M059J (cell line): ENCODE measurements at places on chromosomes 4 and X. TPM values are rescaled to one million over a fixed set of nuclear protein-coding genes. Genes with fewer than 3 reads are reported as not detected.
A peak's percentile ranks its signal among the peaks of the same experiment; 100 is the strongest.

DNA sequence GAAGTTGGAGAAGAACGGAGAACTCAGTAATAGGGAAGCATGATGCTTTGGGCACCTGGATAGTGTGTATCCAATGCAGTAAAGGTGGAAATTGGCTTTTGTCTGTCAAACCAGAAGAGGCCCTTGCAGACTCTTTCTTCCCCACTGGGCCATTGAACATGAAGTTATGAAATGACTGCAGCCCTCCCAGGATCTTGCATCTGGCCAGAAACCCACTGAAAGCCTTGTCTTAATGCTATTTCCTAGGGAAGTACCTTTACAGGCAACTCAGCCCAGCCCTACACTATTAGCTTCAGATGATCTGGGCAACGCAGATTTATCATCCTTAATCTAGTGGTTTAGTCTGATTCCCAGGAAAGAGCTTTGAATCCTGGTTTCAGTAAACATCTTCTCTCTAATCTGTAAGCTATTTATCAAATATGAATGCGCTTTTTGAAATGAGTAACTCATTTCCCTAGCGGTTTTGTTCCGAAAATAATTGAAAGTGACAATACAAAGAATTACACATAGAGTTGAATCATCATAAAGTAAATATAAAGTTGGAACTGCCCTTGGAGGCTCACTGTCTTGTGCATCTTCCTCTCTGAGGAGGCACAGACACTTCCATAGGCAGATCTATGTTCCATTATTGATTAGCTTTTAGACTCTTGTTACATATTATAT, 464.1 kb downstream of the IDS start:
- DNase-seq = no peak

- no peak for DNase-seq
Measured at GRCh38 chrX:48514126-48514806, 5.5 kb downstream of the PORCN start.

DNA sequence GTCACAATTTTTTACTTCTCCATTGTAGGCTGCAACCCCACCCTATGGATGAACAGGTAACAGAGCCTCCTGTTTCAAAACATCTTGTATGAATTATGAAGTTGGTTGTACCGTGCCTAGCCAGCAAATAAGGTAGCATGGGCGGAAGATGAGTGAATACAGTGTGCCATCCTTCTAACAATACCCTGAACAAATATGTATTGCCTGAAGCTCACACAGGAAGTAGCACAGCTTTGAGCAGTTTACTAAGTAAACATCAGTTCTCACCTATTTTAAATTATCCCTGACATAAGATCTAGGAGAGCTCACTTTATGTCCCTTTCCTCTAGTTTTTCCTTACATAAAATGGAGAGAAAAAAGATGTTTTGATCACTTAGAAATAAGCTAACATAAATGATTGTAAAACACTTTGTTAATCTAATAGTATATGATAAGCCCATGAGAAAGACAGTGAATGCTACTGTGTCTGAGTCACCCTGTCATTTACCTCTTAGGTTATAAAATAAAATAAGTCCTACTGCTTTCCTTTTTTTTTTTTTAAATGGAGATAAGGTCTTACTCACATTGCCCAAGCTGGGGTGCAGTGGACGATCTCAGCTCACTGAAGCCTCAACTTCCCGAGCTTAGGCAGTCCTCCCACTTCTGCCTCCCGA, 36.6 kb downstream of the GRSF1 start:
- DNase-seq = peak; percentile 3

Gene SMR3B
- total RNA-seq = not detected in 2 replicates

Gene HPGD
- 2.6 and 3.7 TPM in 2 replicates for total RNA-seq

Gene CXorf58
- 0.39 TPM in 1 of 2 replicates, not detected in the other for total RNA-seq

DNA sequence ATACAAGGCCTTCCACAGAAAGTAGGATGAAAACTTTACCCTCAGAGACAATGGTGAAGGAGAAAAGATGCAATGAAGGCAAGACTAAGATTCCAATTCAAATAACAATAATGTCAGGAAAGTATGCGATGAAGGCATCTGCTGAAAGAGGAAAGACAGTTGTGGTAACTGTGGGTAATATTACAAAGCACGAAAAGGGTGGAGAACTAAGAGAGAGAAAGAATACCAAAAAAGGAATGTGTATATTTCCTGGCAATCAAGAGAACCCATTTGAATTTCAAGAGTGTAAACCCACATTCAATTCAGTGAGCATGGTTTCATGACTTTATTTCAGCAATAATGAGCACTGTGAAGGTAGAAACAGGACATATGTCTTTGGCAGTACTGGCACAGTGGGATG, 225.5 kb downstream of the PALLD start:
- peak; percentile 26 for DNase-seq
